ENCODE measurements at places on chromosomes 2 and 18.

DNA sequence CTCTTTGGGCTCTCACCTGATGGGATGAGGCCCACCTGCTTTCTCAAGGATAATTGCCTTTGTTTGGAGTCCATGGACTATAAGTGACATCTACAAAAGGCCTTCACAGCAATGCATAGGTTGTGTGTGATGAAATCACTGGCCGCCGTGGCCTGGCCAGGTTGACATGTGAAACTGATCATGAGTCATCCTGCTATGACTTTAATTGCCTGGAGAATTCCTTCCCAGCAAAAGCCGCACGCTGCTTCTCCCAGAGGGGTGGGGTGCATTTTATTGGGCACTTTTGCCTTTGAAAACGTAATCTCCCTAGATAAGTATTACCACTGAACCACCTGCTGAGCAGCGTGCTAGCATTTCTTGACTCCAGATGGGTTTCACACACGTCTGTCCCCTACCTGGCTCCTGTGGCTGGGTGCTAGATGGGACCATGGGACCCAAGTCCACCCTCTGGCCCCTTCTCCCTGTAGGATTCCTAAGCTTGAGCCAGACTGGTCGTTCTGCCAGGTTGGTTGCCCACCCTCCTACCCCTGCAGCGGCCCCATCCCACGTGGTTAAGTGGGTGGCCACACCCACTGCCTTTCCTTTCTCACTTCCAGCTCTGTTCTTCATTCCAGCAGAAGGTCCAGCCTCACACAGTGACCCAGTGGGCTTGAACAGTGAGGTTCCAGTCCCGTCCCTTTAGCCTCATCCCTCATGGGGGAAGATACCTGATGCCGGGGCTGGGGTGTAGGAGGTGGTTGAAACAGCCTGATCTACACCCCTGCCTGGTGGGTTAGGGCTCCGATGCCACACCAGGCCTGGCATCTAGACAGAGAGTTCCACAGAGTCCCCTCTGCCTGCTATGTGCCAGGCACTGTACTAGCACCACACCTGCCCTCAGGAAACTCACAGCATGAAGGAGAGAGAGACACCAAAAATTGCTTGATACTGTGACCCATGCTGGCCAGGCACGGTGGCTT, 89.6 kb downstream of the GBX2 start:
- no peak for DNase-seq

GRCh38 chr2:179745635-179746256, 115.7 kb downstream of the ZNF385B start:
- DNase-seq = no peak

- DNase-seq = no peak
Measured at GRCh38 chr2:160224060-160224459, 24.0 kb upstream of the ITGB6 start.

GRCh38 chr18:55239740-55240139, 280.5 kb upstream of the CCDC68 start:
- no peak for DNase-seq

DNA sequence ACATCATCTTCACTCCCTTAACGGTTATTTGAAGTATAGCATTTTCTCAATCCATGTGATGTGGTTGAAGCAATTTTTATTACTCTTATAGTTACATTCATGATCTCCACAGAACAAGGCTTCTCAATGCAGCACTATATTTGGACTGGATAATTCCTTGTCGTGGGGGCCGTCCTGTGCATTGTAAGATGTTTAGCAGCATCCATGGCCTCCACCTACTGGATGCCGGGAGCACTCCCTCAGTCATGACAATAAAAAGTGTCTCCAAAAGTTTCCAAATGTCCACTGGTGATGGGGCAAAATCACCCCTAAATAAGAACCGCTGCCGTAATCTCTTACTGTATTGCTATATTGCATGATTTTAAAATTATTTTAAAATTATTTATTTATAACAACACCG, 110.6 kb upstream of the DDX18 start:
- no peak for DNase-seq

- no peak for DNase-seq
Measured at GRCh38 chr2:101559551-101559950, 84.6 kb upstream of the RFX8 start.

GRCh38 chr18:36398419-36398818, 100.9 kb downstream of the FHOD3 start:
- no peak for DNase-seq

All from KG1 (cell line).